Prostate gland (tissue), 2 donors: ENCODE measurements at places on chromosomes 3 and 15. TPM values are rescaled to one million over a fixed set of nuclear protein-coding genes. Genes with fewer than 3 reads are reported as not detected.

GRCh38 chr3:113968986-113969385 is 21.2 kb downstream of the ZDHHC23 start:
- DNase-seq, result no peak

RPP14 gene
- total RNA-seq, result 7.1 TPM

- DNase-seq, result no peak
Measured at GRCh38 chr3:154522036-154522602, 92.1 kb upstream of the GPR149 start.

GRCh38 chr3:67384016-67384415 is 270.4 kb downstream of the SUCLG2 start:
- no peak for DNase-seq

DNA sequence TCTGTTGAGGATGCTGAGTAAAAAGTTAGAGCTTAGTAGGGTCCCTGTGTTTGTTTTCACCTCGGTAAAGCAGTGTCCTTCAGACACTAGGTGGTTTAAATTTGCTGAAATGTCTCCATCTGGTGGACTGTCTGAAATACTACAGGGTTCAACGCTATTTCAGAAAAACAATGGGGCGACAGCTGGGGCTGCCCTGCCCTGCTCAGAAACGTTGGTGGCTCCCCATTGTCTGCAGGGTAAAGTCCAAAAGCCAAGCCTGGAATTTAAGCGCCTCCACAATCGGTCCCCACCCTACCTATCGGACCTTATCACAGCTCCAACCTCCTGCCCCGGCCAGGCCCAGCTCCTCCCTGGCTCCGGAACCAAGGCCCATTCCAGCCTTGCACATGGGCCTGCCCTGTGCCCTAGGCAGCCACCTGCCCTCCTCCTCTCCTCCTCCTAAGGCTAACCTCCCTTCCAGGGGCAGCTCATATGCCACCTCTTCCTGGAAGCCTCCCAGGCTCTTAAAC is 4.3 kb upstream of the TSEN2 start:
- no peak for DNase-seq

- DNase-seq, result no peak
Measured at GRCh38 chr3:112786002-112786590, 60.6 kb downstream of the CD200R1L start.

GRCh38 chr3:132236701-132237651 is 80.2 kb upstream of the ACP3 start:
- no peak for DNase-seq

TRPC1 gene
- 8.1 TPM for total RNA-seq

PAQR5 gene
- 1.2 TPM for total RNA-seq

- DNase-seq, result no peak
Measured at GRCh38 chr15:41291065-41291631, 41.2 kb downstream of the OIP5 start.

DNA sequence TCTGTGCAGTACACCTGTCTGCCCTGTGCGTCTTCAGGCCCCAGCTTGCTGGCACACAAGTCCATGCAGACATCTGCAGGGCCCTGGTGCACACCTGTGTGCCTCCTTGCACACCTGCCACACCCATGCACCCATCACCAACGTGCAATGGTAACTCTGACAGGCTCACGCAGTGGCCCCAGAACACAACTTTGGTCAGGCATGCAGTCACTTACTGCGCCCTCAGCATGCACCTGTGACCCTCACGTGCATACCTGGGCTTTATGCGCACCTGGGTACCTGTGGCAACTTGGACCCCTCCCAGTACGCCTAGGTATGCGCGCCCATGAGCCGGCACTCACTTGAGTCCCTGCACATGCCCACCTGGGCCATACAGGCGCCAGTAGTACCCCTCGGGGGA is 1.7 kb downstream of the PLXND1 start:
- DNase-seq, result no peak

DNA sequence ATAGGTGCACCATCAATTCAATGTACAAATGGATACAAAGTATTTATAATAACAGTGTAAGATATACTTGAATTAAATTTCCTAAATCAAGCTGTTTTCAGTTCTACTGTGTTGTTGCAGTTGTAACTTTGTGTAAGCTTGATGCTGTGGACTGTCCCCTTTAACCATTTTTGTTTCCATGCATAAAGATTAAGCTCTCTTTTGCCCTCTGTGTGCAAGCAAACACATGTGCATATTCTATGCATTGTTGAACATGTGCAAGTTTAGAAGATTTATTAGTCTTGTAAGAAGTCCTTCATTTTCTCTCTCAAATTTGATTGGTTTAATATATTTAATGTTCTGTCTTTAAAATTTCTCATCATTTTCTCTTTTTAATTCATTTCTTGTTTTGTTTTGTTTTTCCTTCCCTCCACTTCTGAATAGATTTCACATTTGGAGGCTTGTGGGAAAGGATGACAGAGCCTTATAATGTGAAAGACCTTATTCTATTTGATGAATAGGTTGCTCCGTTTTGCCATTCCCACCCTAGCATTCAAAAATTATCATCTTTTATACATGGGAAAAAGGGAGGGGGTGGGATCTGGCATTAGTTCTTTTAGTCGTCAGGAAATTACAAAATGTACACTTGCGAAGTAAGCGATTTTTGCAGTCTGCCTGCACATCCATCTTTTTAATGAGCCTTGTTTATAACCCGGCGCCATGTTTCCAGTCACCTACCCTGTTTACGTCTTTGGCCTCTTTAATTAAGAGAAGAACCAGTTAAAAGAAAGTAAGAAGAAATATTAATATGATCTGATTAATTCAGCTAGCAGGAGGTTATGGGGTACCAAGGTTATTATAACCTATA is 961.5 kb upstream of the NR2F2 start:
- DNase-seq, result no peak

C3orf80 gene
- 0.68 TPM for total RNA-seq

ERICH6 gene
- 0.09 TPM for total RNA-seq

DNA sequence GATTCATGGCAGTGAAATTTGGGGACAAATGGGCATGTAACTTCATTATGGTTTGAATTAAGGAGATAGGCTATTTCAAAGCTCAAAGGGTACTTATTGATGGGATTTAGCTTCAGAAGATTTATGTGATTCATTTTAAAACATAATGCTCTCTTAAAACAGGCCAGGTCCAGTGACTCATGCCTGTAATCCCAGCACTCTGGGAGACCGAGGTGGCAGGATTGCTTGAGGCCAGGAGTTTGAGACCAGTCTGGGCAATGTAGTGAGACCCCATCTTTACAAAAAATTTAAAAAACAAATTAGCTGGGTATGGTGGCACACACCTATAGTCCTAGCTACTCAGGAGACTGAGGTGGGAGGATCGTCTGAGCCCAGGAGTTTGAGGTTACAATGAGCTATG is 11.5 kb downstream of the THAP10 start:
- DNase-seq, result no peak

GRCh38 chr15:61659566-61660190 is 400.6 kb downstream of the VPS13C start:
- no peak for DNase-seq

GRCh38 chr15:44296625-44297524 is 8.4 kb downstream of the GOLM2 start:
- DNase-seq, result peak; percentile 30

- no peak for DNase-seq
Measured at GRCh38 chr3:29731050-29731449, 450.2 kb downstream of the RBMS3 start.

DNA sequence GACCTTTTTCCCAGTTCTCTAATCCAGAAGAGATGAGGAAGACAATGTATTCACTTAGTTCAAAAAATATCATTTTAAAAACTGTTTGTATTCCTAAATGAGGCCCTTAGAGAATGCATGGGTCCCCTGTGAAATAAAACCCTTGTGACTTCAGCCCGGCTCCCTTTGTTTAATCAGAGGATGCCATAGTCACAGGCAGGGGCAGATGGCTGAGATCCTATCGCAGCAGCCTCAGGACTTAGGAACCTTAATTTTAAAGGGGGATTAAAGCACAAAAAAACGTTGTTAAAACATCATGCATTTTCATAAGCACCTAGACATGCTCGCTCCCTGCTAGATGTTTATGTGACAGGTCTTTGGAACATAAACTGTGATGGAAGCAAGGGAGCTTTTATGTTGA is 176.6 kb downstream of the IL20RB start:
- DNase-seq, result no peak

PLA1A gene
- 9.1 TPM for total RNA-seq

- DNase-seq, result no peak
Measured at GRCh38 chr3:39541917-39542329, 74.4 kb downstream of the MOBP start.

DNA sequence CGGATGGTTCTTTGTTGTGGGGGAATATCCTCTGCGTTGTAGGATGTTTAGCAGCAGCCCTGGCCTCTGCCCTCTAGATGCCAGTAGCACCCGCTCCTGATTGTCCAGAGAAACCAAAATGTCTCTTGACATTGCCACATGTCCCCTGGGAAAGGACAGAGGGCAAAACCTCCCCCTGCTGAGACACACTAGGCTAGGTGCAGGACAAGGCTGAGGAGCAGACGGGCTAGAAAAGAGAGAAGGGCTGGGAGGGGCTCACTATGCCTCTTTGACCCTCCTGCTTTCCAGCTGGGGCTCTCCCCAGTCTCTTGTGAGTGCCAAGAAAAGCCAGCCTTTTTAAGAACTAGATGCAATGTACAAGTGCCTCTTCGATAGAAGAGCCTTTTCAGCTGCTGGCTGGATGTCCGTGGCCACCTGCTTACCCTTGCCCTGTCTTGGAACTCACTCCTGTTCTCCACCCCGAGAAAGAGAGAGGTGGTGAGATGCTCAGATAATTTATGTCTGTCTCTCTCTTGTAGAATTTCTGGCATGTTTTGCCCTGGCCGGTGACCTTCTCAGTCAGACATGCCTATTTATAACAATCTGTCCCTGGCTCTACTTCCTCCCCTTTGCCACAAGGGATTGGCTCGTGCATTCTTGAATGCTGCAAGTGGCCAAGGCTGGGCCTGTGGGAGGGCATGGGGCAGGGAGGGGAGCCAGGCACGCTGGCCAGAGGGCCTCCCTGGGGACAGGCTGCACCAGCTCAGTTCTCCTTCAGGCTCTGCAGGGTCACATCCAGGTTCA is 142.6 kb downstream of the RPLP1 start:
- no peak for DNase-seq

RHOV gene
- total RNA-seq, result 5.9 TPM

SSR3 gene
- 142 TPM for total RNA-seq

GRCh38 chr3:63912768-63913588 is 795 bp upstream of the SCAANT1 start:
- peak; percentile 51 for DNase-seq

DNA sequence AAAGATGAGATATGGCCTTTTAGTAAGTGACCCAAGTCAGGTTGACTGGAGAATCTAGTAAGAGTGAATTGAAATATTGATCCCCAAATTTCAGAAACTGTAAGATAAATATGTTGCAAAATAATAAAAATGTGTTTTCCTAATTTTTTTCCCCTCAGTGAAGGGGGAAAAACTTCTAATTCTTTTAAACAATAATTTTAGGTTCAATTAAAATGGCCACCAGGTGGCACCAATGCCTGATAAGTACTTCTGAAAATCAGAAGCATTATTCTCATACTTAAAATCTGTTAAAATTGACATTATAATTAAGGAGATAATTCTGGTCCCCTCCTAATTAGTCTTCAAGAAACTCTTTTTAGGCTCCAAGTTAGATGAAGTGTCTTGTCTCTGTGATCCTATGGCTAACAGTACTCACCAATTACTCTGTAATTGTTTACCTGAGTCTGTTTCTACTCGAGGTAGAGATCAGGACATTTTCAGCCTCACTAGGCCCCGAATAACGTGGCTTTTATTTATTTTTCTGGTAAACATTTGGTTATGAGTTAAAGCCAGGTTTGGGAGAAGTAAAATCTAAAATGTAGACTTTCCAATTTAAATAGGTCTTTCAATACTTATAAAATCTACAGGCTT is 52.6 kb downstream of the NMD3 start:
- DNase-seq, result peak; percentile 45

DNA sequence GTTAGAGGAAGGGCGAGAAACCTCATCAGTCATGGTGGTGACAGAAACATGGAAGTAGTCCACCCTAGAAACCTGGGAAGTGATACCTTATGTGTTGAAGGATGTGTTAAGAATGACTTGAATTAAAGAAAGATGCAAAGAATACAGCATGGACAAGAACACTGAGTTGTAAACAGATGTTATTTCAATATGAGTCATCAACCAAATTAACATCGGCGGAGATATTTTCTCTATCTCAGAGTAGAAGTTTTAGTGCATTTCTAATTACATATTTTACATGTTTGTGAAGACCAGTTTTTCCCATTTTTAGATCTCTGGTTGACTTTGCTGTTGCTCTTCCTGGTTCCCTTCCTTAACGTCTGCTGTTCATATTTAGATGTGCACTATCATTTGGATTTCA is 268.8 kb upstream of the TBL1XR1 start:
- no peak for DNase-seq

GOLGA6B gene
- total RNA-seq, result not detected

TMC3 gene
- 0.23 TPM for total RNA-seq

DNA sequence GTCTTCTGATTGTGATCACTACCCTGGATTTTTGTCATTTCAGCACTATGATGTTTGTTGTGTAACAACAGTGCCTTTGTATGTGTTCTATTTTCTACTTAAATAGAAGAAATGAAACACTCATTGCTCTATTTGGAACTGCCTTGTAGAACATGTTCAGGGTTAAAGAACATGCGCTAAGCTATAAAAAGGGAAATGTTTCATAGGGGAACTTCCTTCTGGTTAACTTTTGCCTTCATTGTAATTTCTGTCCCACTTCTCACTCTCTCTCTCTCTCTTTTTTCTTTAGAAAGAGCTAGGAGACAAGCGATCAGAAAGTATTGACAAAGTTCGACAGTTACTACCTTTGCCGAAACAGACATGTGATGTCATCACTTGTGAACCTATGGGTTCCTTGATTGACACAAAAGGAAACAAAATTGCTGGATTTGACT is at the start of gene P2RY12:
TSS of gene P2RY12 (minus strand) at position 13 of the 434 bp plus-strand sequence. CDS start 45,908 bp downstream, outside the sequence.
- DNase-seq, result no peak

OSTN gene
- total RNA-seq, result not detected

DNA sequence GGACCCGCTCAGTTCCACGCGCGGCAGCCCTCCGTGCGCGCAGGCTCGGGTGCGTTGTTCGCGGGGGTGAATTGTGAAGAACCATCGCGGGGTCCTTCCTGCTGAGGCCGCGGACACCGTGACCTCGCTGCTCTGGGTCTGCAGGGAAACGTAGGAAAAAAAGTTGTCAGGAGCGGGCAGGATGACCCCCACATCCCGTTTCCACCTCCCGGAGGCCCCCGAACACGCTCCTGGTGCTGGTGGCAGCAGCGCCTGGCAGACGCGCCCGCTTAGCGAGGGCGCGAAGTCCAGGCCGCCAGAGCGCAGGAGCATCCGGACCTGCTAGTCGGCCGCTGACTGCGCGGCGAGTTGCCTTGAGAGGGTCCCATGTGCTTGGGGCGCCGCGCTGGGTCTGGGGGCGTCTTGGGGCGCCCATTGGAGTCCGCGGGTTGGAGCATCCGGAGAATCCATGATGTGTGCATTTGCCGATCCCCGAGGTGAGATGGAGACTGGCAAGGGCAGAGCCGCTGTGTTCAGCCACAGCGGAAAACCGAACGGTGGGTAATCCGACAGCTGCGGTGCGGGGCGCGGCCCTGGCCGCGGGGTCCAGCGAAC is 520 bp downstream of the GREM1 start:
- no peak for DNase-seq

ARL6 gene
- 7.6 TPM for total RNA-seq
